ENCODE measurements at places on chromosomes 16 and 17.

DNA sequence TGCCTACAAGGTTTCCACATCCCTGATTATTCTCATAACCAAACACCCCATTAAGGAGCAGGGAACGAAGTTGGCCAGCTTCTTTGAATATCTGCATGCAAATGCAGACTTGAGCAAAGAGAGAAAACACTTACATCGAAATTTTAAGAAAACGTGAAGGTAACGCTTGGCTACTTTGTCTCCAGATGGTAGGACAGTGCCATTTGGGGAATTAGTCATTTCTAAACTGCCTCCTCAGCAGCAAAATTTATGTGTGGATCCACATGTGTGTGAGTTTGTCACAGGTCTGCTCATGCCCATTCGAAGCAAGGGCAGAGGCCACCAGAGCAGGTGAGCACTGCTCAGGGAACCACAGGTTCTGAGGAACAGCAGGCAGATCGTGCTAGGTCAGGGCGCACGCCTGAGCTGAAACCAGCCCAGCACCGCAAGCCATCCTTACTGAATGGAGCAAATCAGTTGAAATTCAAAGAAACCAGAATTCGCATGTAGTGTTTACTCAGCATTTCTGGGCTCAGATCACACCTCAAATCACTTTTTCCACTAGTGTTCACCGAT lies 80.1 kb downstream of the SOCS1 start:
- no peak for DNase-seq

- DNase-seq = no peak
Measured at GRCh38 chr17:51147650-51148049, 5.7 kb upstream of the NME1 start.

- no peak for DNase-seq
Measured at GRCh38 chr16:88979353-88980015, 2.5 kb upstream of the CBFA2T3 start.

DNA sequence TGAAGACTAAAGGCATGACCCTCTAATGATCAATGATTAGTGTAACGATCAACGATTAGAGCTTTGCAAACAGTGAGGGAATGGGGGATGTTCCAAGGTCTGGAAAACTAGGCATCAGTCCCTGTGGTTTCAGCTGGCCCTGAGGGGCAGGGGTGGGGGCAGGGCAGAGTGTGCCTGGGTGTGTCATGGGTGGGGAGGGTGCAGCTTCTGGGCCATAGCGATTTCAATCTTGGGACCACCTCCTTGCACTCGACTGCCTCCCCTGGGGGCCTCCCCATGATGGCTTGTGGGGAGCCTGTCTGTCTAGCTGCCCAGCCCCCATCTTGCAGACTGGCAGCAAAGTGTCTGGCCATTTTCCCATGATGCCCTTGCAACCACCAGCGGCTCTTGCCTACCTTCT lies 8.4 kb downstream of the TAC4 start:
- DNase-seq = no peak

GRCh38 chr16:56357241-56357764 lies 68.0 kb downstream of the AMFR start:
- DNase-seq = no peak

DNA sequence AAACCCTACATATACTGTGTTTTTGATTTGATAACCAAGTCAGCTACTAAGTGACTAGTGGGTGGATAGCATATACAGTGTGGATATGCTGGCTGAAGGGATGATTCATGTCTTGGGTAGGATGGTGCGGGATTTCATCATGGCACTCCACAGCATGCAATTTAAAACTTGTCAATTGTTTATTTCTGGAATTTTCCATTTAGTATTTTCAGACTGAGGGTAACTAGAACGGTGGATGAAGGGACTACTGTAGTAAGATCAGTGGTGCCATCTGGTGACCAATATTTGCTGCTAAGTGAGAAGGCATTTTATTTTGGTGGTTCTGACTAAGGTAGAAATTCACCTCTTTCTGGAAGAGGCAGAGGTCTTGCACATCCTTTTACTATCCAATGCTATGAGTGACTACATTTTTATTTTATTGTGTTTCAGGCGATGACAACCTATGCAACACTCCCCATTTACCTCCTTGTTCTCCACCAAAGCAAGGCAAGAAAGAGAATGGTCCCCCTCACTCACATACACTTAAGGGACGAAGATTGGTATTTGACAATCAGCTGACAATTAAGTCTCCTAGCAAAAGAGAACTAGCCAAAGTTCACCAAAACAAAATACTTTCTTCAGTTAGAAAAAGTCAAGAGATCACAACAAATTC lies 3.1 kb downstream of the CDC6 start:
- DNase-seq = peak; percentile 88

- DNase-seq = no peak
Measured at GRCh38 chr16:11377154-11377553, 31.9 kb downstream of the RMI2 start.

DNA sequence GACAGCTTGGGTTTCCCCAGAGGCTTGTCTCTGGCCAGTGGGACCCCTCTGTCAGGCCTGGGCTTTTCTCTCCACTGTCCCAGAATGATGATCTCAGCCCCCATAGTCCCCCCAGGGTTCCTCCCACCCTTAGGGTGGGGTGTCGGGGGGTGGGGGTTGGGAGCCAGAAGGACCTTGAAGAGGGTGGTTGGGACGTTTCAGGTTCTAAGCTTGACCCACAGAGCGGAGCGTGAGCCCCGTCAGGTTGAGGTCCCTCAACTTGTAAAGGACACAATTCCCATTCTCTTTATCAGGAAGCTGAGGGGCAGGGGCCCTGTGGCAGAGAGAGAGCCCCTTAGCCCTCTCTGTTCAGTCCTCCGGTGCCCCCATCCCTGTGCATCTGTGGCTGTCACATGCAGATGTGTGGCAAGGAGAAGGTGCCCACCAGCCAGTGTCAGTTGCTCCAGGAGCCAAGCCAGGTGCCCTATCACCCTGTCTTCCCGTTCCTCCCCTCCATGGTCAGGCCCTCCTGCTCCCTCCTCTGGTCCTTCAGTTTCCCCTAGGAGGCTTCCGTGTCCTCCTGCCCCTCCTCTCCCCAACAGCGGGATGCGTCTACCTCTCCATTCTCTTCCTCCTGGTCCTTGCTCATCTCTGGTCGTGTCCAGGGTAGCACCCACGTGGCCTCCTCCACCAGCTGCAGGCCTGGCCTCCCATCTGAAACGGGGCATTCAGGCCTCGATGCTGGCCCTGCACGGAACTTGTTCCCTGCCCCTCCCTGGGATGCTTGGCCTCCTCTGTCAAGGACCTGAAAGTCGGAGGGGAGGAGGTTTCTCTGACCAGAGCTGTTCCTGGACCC lies 1.5 kb upstream of the NTN3 start:
- DNase-seq = no peak

GRCh38 chr16:6932871-6933385 lies 399.7 kb upstream of the RBFOX1 start:
- no peak for DNase-seq

DNA sequence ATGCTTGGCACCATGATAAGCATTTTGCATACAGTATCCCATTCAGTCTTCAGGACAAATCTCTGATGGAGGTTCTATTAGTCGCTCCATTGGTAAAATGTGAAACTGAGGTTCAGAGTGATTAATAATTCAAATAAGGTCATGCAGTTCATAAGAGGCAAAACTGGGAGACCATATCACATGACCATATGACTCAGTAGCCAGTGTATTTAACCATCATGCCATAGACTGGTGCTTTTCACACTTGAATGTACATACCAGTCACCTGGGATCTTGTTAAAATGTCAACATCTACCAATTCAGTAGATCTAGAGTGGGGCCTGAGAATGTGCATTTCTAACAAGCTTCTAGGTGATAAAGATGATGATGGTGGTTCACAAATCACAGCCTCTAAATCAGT lies 4.3 kb downstream of the ACSM3 start:
- DNase-seq = no peak

- no peak for DNase-seq
Measured at GRCh38 chr17:14903854-14904253, 361.3 kb downstream of the PMP22 start.

- DNase-seq = no peak
Measured at GRCh38 chr17:5045496-5045895, 10.3 kb upstream of the SLC52A1 start.

- no peak for DNase-seq
Measured at GRCh38 chr17:39735882-39736281, 1.9 kb upstream of the GRB7 start.

GRCh38 chr17:31452561-31453110 lies 61.2 kb downstream of the RAB11FIP4 start:
- no peak for DNase-seq

- no peak for DNase-seq
Measured at GRCh38 chr17:50080827-50081226, 14.3 kb upstream of the PDK2 start.

DNA sequence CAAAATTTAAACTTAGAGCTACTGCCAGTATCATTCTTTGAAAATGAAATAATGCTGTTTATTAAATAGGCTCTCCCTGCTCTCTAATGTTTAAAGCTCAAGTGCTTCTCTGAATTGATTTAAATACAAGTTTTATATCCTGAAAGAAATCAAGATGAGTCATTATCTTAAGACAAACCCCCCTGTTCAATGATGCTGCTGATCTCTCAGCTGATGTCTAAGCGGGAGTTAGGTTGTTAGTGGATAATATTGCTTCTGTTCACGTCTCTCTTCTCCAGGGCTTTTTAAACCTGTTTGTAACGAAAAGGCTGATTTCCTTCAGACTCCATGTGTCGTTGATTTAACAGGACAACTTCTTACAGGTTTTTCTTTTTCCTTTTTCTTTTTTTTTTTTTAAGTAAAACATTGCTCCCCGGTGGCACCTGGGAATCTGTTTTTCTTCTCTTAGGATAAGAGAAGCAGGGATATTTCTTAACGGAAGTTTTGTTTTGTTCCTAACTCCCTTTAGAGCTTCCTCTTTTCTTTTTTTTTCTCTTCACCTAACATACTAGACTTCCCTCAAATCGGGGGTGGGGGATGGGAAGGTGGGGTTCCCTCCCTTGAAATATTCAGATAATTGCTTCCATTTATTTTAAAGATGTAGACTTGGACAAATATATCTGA lies 807 bp upstream of the LYRM9 start:
- DNase-seq = no peak

DNA sequence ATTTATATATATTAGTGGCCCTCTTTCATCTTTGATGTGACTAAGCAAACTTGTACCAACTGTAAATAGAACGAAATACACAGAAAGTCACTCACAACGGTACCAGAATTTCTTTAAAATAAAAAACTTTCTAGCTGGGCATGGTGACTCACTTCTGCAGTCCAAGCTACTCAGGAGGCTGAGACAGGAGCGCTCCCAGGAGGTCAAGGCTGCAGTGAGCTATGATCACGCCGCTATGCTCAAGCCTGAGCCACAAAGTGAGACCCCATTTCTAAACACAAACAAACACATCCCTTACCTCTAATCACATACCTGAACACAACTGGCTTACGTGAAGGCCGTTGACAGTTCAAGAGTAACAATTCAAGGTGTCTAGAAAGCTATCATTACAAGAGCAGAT lies 29.7 kb downstream of the STAT5B start:
- no peak for DNase-seq

- no peak for DNase-seq
Measured at GRCh38 chr16:2471016-2471652, at the start of gene NTN3. Gene NTN3 (plus strand): TSS chr16:2471297. CDS start chr16:2471702, 405 bp downstream.

GRCh38 chr17:35011671-35012216 lies 31.4 kb downstream of the LIG3 start:
- no peak for DNase-seq

Data from skeletal muscle cell (primary cell).